Effector CD4-positive, alpha-beta T cell (primary cell): ENCODE measurements at places on chromosomes 13 and 19.

GRCh38 chr19:51737389-51737788, 13.6 kb upstream of the HAS1 start:
- no peak for DNase-seq

- no peak for DNase-seq
Measured at GRCh38 chr19:5470264-5470671, 15.1 kb downstream of the ZNRF4 start.

- DNase-seq: no peak
Measured at GRCh38 chr19:1618157-1619093, 13.2 kb upstream of the UQCR11 start.

DNA sequence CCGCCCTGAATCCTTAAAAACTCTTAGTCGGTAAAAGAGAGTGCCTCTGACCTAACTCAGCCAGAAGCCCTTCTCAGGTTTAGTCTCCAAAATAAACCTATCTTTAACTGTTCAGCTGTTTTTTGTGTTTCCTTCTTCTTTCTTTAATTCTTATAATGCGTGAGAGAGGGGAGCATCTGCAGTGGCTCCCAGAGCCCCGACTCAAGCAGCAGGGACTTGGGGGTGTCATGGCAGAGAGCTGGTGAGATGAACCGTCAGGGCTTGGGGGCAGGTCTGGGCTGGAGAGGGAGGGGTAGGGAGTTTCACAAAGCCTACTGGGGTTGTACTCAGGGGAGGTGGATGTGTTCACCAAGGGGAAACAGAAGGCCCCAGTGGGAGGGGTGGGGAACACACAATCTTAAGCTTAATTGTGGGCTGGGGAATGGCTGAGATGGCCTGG, 16.8 kb upstream of the SIGLEC6 start:
- DNase-seq: no peak

DNA sequence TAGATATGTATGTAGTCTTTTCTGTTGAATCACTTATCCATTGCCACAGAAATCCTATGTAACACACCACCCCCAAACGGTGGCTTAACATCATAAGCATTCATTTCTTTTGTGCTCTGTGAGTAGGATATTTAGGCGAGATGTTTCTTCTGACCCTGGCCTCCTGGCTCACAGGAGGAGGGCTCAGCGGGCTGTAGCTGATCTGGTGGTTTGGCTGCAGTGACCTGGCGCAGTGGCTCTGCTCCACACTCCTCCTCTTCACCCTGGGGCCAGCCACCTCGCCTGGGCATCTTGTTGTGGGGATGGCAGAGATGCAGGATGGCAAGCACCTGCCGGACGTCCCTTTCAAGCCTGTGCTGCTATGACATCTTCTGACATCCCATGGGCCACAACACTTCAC, 147.1 kb upstream of the IRS2 start:
- DNase-seq: no peak

DNA sequence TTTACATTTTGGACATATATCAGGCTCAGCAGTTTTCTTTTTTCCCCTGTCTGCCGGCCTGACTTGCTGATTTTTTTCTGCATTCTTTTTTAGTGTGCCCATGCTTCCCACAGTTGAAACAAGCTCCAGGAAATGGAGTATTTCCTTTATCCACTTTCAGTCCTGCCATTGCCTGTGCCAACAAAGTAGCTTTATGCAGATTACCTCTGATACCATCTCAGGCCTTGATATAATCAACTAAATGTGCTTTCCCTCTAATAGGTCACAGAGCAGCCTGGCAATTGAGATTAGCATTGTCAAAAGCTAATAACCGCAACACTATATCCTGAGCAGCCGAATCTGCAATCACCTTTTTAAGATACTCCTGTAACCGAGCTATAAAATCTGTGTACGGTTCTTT, 9.2 kb downstream of the MRPS12 start:
- DNase-seq: no peak

GRCh38 chr13:35978607-35979316, 152.4 kb downstream of the DCLK1 start:
- DNase-seq: no peak

- no peak for DNase-seq
Measured at GRCh38 chr13:75771818-75772217, 135.7 kb downstream of the LMO7 start.

DNA sequence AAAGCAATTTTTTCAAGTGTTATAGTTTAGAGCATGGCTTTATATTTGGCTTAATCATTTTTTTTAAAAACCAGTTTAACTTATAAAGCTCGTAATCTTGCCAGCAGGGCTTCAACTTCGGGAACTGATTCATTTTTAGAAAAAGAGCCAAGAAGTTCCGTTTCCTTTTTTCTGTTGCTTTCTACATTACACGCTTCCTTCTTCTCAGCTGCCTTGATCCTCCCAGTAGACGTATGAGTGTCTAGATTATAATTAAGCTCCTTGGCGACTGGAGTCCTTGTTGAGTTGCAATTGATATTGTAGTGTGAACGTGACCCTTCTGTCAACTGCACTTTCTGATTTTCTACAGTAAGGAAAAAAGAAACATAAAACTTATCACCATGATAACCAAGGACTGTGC, 497.2 kb downstream of the DIAPH3 start:
- DNase-seq: no peak

GRCh38 chr19:7434391-7434790, 54.4 kb downstream of the PEX11G start:
- DNase-seq: no peak

DNA sequence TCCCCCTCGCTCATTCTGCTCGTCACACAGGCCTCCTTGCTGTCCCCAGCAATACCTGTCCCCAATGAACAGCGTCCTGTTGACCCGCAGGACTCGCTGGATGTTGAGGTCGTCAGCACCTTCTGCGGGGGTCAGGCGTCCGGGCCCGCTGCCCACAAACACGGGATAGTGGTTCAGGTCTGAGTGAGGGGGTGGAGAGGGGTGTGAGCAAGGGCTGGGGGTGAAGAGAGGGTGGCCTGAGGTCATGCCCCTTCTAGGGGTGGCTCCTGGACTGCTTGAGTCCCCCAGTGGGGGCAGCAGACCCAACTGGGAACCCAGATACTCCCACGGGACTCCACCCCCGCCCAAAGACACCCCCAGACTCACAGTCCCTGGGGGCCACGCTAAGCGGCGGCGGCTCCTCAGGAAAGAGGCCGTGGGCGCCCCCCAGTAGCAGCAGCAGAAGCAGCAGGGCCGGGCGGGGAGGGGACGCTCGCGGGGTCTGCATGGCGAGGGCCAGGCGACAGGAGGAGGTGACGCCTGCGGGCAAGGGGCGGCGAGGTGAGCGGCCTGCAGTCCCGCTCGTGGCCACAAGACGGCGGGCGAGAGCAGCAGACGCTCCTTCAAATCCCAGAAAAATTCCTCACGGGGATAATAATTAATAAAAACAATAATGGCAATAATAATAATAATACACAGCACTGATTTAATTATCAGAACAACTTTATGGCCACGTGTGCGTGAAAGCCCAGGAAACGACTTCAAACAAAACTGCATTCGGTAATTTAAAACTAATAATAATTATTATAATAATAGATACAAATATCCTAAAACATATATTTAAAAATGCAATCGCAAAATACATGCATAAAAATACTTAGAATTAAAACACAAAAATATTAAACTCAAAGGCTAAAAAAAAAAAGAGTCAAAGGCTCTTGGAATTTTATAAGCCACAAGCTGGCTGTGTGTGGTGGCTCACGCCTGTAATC, 1.2 kb downstream of the SEMA6B start:
- DNase-seq: peak; percentile 18

DNA sequence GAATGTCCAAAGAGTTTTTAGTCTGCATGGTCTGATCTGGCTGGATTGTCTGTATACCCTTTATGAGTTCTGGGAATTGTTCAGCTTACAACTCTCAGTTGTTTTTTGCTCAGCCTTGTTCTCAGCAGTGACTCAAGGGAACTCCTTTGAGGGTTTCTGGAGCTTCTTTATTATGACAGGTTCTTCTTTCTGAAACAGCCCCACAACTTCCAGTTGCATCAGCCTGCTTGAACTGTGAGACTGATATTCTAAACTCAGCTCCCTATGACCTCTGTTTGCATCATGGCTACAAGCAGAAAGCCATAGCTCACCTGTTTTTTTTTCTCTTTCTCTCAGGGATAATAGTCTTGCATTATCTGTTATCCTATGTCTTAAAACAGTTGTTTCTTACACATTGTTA, 85.0 kb downstream of the TDRD3 start:
- DNase-seq: no peak

GRCh38 chr19:16185768-16186123, 536 bp downstream of the FAM32A start:
- DNase-seq: peak; percentile 25

GRCh38 chr19:15631817-15632216, 8.9 kb upstream of the CYP4F3 start:
- peak; percentile 12 for DNase-seq

- no peak for DNase-seq
Measured at GRCh38 chr13:102589301-102589822, 7.4 kb upstream of the TPP2 start.

DNA sequence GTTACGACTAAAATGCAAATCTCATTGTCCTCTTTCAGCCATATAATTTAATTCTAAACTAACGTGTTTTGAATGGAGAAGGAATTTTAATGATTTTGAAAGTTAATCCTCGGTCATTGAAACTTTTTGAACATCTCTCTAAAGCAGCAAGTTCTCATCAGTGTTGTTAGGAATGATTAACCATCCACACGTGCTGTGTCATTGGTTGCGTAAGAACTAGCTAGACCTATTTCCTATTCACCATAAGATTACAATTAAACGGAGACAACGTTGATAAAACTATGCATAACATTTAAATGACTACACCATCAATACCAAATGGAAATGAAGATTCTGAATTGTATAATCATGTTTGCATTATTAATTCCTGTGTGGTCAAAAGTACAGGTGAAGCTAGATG, 155.6 kb upstream of the IRS2 start:
- no peak for DNase-seq

DNA sequence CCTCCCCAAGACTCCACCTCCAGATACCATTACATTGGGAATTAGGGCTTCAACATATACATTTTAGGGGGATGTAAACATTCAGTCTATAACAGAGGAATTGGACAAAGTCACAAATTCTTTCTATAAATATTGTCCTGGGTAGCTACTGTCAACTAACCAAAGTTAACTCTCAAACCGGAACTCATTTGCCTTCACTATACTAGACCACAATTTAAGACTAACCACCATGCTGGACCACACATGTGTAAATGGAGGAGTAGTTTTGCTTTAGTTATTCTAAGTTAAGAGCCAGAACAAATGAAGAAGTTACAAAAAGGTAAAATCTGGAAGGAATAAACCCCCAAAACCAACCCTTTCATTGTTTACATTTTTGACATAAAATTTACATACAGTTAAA, 222.8 kb downstream of the NDFIP2 start:
- DNase-seq: no peak

DNA sequence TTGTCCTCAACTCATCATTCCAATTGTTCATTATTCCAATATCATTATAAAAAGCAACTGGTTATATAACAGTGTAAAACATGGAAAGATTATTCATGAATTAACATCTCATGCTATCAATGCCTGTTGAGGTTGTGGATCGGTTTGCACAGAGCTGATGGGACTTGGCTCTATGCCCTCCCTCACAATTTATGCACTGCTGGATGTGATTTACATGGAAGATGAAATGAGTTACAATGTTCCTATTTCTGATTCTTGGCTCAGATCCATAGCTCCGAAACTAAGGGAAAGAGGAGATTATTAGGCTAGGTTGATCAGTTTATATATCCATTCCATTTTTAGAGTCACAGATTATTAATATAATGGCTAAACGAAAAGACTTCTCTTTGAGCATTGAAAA, 38.6 kb downstream of the SCEL start:
- no peak for DNase-seq

DNA sequence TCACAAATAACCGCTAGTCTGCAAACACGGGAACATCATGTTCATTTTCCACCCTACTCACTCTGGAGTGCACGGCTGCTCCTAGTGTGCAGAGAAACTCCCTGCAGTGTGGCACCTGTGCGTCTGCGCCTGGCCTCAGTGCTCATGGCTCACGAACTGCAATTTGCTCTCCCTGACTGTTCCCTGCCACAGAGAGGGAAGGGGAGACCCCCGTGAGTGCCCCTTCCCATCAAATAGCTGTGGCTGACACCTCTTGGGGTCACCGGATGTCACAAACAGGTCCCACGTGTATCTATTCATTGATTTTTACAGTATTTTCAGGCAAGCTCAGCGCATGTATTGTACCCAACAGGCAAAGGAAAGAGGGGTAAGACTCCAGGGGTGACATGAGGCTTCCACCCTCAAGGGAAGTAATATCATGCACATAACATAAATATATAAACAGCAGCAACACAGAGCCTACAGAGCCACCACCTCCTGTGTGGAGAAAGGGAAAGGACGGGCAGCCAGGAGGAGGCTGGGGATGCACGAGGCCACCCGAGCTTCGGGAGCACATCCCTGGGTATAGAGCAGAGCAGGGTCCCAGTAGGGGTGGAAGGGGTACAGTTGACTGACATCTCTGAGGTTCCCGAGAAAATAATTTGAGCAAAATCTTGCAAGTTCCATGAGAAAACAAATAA, 140.3 kb upstream of the SOX1 start:
- DNase-seq: no peak

- DNase-seq: no peak
Measured at GRCh38 chr13:26445092-26445491, 112.4 kb upstream of the WASF3 start.

DNA sequence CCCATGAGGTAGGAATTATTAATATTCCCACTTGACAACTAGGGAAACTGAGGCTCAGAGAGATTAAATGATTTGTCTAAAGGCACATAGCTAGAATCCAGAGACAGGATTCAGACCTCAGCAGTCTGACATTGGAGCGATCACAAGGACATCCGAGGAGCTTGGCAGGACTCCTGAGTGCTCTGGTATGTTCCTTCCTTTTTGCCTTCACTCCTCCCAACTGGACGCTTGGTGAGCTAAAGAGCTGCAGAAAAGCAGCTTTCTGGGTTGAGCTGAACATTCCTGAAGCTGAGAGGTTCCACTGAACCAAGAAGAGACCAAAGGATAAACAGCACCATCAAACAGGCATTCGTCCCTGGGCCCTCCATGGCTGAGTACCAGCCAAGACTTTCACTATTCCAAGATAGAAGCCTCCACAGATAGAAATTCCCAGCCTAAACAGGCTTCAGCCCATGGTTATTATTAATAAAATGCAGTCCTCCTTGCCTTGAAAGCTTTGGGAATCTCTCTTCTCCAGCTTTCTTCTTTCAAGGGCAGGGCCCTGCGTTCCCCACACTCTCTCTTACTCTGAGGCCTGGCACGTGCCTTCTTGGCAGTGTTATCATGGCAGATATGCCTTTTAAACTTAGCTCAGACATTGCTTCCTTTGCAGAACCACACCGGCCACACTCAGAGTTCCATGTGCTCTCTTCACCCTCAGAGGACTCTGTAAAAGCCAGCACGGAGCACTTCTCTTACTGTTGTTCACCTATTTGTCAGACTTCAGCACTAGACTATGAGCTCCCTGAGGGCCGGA, 97.1 kb downstream of the CYSLTR2 start:
- no peak for DNase-seq
